CD8-positive, alpha-beta memory T cell (primary cell): ENCODE measurements at places on chromosomes 12 and 14. TPM values are rescaled to one million over a fixed set of nuclear protein-coding genes. Genes with fewer than 3 reads are reported as not detected.

LUM gene
- total RNA-seq, result not detected

STON2 gene
- total RNA-seq, result not detected

DNA sequence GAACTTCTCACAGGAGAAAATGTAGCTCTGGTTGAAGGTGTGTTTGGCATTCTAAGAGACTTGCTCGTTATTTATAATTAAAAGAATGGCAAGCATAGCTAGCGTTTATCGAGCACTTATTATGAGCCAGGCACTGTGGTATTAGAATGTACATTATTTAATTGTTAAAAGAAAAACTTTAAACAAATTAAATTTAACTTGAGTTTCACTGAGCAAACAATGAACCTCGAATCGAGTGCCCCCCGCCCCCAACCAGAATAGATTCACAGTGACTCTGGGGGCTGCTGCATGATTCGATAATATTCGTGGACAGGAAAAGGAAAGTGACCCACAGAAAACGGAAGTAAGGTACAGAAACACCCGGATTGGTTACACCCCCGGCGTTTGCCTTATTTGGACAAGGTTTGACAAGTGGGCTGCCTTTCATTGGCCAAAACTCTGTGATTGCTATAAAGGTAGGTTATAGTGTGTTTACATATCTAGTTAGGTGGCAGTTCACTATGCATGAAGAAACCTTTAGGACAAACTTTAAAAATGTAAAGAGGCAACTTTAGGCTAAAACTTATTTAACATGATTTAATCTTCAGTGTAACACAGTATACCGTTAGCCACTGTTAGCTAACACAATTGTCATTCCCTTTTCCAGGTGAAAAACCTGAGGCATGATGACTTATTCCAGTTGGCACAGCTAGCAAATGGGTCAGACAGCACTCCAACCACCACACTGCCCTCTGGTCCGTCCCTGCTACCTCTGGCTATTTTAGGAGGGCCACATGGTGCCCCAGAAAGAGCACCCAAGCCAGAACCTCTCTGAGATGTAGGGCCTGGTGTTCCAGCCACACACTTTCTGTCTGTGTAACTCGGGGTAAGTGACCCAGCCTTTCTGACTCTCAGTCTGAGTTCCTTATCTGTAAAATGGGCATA lies 7.1 kb downstream of the SCNN1A start:
- DNase-seq, result no peak

AGAP2 gene
- 31.7 TPM for total RNA-seq

SERPINA9 gene
- not detected for total RNA-seq

DNA sequence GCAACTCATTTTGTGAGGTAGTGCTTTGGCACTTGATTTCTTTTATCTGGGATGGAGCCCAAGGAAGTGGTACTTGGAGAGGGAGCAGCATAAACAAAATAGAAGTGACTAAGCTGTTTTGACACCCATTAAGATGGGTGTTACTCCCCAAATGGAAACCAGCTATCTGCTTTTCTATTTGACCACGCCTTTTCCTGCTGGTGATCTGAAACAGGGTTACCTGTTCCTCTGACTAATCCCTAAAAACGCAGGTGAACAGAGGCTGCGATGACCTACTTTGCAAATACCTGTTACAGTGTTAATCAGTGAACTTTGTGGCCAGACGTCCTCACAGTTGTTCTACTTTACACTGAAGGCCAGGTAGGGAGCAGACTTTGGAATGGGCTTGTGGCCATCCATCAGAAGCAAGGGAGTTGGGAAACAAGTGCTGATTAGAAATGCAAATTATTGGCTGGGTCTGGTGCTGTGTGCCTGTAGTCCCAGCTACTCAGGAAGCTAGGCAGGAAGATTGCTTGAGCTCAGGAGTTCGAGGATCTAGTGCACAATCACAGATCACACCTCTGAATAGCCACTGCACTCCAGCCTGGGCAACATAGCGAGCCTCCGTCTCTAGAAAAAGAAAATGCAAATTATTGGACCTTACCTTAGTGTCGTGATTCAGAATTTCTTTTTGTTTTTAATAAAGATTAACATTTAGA lies 58.3 kb upstream of the HECTD1 start:
- no peak for DNase-seq

OR4E2 gene
- total RNA-seq, result not detected

DNA sequence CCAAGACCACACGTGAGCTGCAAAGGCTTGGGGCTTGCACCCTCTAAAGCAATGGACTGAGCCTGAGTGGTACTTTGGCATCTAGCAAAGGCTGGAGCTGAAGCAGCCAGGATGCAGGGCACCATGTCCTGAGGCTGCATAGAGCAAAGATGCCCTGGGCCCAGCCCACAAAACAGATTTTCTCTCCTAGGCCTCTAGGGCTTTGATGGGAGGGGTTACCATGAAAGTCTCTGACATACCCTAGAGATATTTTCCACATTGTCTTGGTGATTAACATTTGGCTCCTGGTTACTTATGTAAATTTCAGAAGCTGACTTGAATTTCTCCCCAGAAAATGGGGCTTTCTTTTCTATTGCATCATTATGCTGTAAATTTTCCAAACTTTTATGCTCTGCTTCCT lies 438.3 kb downstream of the SLC16A7 start:
- no peak for DNase-seq

GRCh38 chr12:26940516-26941214 lies 2.4 kb downstream of the FGFR1OP2 start:
- DNase-seq, result peak; percentile 47

- no peak for DNase-seq
These were observed 2.9 kb downstream of the DDX51 start for GRCh38 chr12:132140918-132141841.

DNA sequence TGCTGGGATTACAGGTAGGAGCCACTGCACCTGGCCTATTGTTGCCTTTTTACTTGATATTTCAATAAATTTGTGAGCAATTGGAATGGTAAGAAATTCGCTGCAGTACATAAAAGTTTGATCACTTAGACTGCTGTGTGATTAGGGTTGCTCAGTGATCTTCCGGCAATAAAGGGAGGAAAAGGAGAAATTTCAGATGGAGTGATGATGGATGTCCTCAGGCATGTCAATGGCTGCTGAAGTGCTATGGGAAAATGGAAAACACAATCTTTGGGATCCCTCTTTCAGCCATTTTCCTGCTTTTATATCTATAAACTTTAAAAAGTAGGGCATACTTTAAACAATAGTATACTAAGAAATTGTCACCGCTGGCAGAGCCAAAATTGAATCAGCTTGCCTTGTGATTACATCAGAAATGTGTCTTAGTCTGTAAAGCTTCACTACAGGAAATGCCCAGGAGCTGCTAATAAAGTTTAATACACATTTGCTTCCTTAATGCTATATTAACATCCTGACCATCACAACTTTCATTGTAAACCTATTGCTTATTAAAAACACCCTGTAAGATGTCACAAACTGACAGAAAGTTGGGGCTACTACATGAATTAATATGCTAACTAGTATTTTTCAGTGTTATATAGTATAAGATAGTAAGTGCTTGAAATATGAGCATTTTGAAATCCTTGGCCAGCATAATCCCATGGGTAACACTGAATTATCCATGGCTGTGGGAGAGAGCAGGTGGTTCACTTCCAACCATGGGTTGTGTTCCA lies 13.7 kb upstream of the FBXL14 start:
- no peak for DNase-seq

- no peak for DNase-seq
These were observed 190.1 kb downstream of the MED13L start for GRCh38 chr12:116087399-116087798.

DNA sequence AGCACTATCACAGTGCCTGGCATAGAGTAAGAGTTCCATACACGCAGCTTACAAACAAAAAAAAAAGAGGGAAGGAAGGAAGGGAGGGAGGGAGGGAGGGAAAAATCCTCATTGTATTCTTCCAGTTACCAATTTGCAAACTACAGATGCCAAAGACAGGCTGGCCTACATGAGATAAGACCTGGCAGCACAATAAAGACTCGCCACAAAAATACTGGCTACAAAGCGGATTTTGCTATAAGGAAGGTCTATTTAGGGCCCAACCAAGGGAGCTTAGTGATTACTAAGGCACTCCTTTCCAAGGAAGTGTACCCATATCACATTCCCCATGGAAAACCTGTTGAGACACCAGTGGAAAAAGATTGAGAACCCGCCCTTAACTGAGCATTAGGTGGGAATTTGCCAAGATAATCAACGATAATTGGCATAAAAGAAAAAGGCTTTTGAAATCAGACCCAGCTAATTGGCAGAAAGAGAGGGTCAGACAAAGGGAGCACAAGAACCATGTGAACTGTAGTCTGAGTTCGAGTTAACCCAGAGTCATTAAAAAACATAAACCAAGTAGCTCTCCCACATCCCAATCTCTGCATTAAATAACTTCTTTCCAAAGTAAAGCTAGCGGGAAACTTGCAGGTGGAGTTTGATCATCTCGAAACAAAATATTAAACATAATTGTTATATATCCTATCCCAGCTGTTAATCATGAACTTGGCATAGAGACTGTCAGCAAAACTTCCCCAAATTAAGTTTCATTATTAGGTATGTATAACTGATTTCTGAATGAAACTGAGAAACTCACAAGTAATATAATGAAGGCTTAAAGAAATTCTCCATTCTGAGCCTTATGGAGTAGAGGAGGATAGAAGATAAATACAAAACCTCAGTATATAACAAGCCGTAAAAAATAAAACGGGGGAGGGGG lies 50.1 kb downstream of the PHLDA1 start:
- no peak for DNase-seq

HOXC12 gene
- total RNA-seq, result not detected

DNA sequence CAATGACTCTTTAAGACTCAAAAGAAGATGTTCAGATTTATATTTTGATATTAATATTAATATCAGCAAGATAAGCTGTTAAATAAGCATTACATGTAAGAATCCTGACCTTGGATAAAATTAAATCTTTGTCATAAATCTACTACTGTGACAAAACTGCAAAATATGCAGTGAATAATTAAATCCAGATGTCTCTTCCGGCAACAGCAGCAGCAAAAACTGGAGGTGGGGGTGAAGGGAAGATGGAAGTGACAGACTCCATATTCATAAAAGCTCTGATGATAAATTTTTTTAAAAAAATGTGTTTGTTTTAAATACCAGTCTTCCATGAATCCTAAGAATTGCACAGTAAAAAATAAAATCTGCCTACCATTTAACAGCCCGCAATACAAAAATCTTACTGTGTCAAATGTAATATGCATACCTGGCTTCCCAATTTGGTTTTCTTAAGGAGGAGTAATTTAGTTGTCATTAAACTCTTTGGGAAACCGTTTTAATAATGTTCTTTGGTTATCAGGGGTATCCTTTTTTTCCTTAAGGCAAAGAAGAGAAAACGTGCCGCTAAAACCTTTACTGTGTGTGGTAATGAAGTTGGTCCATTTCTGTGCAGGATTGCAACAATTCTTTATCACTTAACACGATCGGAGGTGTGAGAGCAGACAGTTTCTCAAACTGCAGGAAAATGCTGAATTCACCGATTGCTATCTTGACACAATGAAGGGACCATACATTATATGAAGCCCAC lies 478.2 kb downstream of the DIO2 start:
- DNase-seq, result no peak

GRCh38 chr12:52352951-52353350 lies 14.3 kb downstream of the KRT85 start:
- DNase-seq, result no peak

DNA sequence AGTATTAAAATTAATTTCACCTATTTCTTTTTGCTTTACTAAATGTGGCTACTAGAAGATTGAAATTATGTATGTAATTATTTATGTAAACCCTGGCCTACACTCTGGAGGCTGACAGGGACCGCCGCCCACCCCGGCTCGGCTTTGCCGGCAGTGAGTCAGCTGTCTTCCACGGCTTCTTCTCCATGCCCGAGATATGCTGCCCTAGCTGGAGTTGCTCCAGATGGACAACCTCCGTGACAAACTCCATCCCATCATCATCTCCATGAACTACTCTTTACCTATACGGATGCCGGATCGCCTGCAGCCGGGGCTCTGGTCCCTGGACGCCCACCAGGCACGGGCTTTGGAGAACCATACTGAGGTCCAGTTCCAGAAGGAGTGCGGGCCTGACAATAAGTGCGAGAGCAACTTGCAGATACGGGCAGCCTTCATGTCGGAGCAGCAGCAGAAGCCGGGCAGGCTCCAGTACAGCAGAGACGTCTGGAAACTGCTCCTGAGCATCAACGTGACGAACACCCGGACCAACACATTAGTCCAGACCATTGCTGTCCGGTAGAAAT lies 86.9 kb upstream of the NID2 start:
- DNase-seq, result no peak

KCNC2 gene
- not detected for total RNA-seq

GRCh38 chr12:130226126-130226525 lies 63.9 kb downstream of the FZD10 start:
- DNase-seq, result no peak

GRCh38 chr12:28192125-28192524 lies 1.9 kb downstream of the CCDC91 start:
- DNase-seq, result no peak

DNA sequence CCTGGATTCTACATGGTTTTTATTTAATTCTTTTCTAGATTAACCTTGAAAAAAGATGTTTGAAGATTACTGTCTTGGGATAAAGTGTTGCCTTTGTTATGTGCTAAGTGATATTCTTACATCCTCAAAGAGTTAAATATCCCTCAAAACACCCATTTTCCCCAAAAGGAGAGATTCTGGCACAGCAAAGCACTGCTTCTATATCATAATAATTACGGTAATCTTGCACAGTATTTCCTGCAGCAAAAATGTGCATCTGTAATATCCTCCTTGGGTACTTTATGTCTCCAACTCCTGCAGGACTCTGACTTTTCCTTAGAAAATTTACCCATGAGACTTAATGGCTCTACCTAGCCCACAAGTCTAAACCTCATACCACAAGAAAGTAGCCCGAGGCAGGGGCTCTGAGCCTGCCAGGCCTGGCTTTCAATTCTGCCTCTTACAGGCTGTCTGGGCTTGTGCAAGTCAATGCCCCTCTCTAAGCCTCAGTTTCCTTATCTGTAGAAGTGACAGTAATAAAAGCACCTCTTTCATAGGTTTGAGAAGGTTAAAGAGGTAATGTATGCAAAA lies 45.8 kb downstream of the SVOP start:
- DNase-seq, result no peak

DNA sequence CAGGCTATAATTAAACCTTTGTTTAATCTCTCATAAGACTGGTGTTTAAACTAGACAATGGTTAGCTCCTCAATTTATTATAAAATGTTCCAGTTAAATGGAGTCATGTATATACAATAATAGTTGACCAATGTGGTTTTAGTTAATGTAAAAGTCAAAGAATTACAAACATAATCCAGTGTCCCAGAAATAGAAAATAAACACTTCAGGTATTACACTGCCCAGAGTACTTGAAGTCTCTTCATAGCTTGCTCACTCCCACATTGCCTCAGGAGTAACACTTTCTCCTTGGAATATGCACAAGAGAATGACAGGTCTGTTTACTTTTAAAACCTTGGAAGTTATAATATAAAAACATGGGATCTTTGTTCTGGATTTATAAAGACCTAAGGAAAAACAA lies 60.5 kb downstream of the SLC38A1 start:
- no peak for DNase-seq

DNA sequence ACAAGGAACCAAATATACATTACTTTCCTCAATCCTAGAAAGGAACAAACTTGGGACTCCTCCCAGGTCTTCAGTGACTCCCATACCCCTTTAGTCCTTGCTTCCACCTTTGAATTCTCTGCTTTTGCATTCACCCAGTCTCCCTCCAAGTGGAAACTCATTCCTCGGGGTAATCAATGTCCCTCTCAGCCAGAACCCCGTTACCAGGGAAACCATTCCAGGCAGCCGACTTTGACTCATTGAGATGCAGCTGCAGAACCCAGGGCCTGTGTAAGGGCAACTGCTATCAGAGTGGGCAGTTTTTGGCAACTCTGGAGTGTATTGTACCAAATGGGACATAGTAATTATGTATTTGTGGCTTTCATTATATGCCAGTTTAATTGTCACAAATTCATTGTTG lies 186.2 kb downstream of the NRXN3 start:
- DNase-seq, result no peak

GPRC5D gene
- not detected for total RNA-seq
